ENCODE measurements at places on chromosomes 5 and 9.

- DNase-seq: no peak
Observed at GRCh38 chr5:53983568-53984460, 326.6 kb downstream of the ARL15 start.

DNA sequence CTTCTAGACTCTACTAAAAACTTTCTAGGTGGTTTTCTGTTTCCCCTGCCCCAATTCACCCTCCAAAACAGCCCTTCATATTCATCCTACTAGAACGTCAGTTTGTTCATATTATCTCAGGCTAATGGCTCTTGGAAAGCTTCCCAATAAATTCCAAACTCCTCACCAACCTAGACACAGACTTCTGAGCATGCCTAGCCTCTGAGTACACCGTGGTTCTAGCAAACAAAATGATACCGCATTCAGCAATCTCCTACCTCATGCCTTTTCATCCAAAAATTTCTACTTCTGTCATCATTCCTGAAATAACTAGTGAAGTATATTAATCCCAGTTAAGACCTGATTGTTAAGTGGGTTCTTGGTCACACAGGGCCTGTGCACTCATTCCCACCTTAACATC is 46.5 kb upstream of the NR5A1 start:
- DNase-seq: no peak

DNA sequence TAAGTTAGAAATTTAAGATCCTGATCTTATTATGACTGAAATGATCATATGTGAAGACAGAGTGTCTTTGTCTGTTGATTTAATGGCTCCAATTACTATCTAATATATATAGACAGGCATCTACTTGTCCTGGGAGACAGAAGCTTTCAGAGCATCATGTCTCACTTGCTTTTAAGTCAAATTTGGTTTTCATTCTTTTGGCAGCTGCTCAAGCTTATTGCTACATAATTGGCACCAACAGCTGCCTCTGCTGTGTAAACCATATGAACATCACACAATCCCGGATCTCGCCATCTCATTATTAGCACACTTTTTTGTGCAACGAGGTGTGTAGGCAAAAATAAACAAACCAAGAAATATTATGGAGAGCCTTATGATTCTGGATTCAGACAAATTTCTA is 1717.9 kb downstream of the EFNA5 start:
- DNase-seq: no peak

- no peak for DNase-seq
Observed at GRCh38 chr5:55511010-55511409, 23.8 kb downstream of the PLPP1 start.

DNA sequence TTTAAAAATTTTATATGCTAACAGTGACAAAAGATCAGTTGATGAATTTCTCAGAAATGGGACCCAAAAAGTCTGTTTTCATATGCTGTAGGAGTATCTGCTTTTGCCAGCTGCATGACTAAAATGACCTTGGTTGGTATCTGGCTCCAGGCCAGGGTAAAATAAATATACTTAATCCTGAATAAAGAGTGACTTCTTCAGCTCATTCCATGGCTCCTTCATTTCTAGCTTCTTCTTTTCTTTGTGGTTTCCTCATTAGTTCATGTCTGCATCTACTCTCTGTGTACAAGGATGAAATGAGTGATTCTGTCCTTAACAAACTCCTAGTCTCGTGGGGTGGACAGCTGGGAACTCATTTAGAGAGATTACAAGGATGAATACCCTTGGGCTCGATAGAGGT is 36.0 kb downstream of the RCL1 start:
- peak; percentile 90 for DNase-seq

- no peak for DNase-seq
Observed at GRCh38 chr9:96084331-96084734, 208.8 kb downstream of the ERCC6L2 start.

- DNase-seq: no peak
Observed at GRCh38 chr5:80809451-80809850, 150.7 kb upstream of the RASGRF2 start.

DNA sequence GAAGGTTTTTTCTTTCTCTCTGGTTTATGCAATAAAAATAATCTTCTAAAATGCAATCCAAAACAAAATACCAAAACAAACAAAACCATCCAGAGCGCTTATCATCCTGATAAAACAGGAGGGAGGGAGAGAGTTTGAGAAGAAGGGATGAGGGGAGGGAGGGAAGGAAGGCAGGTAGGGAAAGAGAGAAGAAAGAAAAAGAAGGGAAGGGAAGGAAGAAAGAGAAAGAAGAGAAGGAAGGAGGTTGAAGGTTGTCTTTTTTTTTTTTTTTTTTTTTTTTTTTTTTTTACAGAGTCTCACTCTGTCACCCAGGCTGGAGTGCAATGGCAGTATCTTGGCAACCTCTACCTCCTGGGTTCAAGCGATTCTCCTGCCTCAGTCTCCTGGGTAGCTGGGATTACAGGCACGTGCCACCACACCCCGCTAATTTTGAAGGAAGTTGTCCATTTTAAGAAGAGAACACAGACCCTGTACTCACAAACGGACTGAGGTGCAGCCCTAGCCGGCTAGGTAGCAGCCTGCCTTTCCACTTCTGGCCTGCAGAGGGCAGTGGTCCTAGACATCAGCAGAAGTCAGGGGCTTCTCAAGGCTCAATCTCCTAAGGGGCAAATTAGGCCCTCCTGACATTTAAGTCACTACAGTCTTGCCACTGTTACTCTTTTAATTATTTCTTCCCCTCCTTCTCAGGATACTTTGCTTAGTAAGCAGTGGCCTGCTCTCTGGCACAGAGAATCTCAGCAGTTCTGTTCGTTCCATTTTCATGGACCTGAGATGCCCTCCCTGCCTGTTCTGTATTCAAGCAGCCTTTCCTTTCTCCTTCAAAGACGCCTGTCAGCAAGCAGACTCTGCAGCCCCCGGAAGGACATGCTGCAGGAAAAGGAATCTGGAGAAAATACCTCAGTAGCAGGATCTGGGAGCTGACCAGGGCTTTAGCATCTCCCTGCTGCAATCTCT is 76.4 kb downstream of the EPB41L4B start:
- peak; percentile 63 for DNase-seq

DNA sequence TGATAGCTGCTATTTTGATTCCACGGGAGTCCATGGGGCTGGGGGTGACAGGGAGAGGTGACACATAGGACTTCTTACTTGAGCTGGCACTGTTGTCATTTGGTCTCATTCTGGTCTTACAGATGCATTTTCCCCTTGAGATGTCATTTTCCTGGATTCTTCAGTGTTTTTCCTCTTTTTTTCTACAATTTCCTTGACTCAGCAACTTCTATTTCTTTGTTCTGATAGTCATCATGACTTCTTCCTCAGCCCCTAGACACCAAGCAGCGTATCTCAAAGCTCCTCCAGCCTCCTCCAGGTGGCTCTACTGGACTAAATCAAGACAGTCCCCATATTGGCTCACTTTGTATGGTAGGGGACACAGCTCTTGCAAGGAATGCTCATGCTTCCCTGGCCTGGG is 16.5 kb downstream of the LVRN start:
- no peak for DNase-seq

- DNase-seq: no peak
Observed at GRCh38 chr5:39801306-39801705, 376.5 kb upstream of the DAB2 start.

DNA sequence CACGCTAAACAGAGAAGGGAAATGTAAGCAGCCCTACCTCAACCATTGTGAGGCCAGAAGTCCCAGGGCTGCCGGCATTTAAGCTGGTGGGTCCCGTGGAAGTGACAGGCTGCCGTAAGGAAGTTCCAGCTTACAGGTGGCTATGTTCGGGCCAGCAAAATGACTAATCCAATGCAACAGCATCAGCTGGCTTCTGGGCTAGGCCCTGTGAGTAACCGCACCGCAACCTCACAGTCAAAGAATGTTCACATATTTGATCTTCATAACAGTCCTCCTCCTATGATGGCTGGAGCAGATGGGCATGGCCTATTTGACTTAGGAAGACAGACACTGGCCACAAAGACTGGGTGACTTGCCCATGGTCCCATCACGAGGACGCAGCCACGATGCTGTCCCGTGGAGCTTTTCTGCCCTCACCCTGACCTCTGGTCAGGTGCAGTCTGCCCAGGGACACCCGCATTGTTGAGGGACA is 88.2 kb downstream of the LIFR start:
- no peak for DNase-seq

- DNase-seq: no peak
Observed at GRCh38 chr5:158816011-158816696, 283.6 kb downstream of the EBF1 start.

GRCh38 chr9:69905286-69905685 is 84.7 kb downstream of the CFAP95 start:
- no peak for DNase-seq

- no peak for DNase-seq
Observed at GRCh38 chr9:84283946-84284345, 56.6 kb downstream of the SLC28A3 start.

- DNase-seq: no peak
Observed at GRCh38 chr9:78189461-78189860, 46.4 kb upstream of the CEP78 start.

DNA sequence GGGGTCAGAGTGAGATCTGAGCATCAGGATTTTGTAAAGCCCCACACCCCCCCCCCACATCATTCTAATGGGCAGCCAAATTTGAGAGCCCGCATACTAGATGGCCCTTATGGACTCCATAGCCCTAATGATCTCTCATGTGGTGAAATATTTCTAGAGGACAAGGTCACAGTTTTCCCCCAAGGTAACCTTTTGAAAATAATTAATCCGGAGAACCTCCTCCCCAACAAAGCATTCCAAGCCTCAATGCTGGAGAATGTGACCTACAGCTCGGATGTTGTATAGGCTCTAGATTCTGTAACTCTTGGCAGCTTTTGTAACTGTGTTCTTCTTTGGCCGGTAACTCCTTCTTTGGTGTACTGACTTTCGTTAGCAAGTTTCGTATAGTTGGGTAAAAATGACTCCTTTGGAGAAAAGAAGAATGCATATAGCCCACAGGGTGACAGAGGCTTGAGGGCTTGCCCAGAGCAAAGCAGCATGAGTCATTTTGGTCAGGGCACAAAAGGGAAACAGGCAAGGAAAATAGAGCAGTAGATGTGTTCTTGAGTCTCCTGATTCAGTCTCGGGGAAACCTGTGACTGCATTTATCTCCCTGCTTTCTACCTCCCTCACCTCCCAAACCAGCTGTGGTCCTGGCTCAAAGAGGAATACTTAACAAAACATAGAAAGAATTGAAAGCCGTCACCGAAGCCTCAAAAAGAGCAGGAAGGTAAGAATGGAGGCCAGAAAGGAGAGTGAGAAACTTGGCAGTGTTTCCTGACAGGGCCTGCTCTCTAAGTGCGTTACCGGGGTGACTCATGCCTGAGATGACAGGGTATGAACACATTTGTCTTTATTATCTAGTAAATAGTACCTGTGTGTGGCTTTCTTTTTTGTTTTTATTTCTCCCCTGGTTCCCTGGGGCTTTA is 6.6 kb upstream of the XPA start:
- DNase-seq: no peak

GRCh38 chr5:149035372-149035790 is 27.5 kb downstream of the SH3TC2 start:
- DNase-seq: peak; percentile 79

- no peak for DNase-seq
Observed at GRCh38 chr5:134818776-134819175, 27.0 kb upstream of the C5orf24 start.

- DNase-seq: no peak
Observed at GRCh38 chr5:158812408-158812807, 287.3 kb downstream of the EBF1 start.

GRCh38 chr5:132456987-132457361 is 33.6 kb downstream of the IRF1 start:
- no peak for DNase-seq

DNA sequence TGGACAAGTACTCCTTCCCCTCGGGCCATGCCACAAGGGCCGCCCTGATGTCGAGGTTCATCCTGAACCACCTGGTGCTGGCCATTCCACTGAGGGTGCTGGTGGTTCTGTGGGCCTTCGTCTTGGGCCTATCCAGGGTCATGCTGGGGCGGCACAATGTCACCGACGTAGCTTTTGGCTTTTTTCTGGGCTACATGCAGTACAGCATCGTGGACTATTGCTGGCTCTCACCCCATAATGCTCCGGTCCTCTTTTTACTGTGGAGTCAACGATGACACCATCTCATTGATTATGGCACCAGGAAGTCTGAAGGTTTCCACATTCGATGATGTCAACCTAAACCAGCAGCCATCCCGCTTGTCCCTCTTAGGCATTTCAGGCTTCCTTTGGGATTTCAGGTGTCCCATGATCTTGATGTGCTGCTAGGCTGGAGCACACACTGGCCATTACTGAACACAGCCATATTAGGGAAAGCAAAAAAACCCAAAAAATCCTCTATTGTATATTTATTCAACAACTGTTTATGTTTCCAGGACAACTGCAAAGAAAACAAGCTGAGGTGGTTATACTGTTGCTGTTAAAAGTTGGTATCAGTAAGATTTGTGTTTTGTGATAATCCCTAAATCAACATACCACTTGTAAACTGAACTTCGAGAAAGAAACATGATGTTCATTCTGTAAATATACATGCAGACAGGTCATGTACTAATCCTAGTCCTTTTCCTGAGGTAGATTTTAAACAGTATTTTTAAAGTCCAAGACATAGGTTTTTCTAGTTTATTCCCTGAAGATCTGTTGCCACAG is 1.1 kb downstream of the PLPP6 start:
- no peak for DNase-seq

DNA sequence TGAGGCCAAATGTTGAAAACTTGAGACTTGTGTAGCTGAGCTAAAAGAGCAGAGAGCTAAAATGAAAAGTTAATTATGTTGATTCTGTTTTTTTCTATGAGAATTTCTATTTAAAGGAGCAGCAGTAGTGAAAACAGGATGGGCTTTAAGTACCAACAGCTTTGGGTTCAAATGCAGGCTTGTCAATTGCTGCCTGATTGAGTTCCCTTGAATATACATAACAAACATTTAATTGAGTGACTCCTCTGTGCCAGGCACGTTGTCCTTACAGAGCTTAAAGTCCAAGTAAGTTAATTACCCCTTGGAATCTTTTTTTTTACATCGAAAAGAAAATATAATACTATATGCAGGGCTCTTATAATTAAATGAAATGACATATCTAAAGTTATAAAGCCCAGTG is 38.5 kb downstream of the PPP2R2B start:
- no peak for DNase-seq

DNA sequence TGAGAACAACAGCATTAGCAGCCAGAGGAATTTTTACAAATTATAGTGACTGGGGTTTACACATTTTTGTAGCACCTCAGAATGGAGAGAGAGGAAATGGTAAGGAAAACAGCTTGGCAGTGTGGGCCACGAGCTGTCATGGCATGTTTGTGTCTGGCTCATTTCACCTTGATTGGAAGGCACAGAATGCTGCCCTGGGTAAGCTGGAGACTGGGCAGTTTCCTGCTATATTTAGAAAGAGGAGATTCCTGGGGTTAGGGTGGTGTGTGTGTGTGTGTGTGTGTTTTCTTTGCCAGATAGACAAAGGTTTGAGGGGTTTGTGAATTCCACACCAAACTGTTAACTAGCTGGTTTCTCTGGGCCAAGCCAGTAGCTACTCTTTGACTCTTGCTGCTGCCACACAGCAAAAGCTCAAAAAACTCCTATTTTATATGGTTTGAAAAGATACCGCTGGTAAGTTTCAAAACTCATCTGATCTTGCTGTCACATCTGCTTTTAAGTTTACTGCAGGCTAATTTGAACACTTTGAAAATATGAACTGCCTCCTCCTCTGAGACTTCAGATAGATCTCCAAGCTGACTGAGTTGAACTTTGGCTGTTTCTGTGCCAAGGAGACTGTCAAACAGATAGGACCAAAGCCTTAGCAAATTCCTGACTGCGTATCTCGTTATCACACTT is 9.1 kb downstream of the ARHGAP26 start:
- DNase-seq: peak; percentile 38

GRCh38 chr9:90444609-90445204 is 197.9 kb downstream of the DIRAS2 start:
- no peak for DNase-seq
